ENCODE measurements at places on chromosomes 7 and 10.

DNA sequence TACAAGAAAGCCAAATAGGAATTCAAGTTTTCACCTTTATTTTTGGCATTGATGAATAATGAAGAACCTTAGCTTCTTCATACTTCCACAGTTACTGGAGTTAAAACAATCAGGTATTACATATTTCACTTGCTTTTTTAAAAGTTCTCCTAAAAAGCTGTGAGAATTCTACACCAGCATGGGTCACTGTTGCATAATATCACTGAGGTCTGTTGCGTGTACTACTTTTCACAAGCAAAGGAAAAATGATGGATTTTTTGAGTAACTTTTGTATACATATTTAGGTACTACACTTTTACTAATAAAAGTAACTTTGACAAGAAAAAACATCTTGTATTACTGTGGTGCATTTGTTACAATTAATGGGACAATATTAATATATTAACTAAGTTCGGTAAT is 15.2 kb downstream of the FAM24B start:
- DNase-seq: no peak

- no peak for DNase-seq
Measured at GRCh38 chr7:29486191-29486700, 77.4 kb upstream of the PRR15 start.

DNA sequence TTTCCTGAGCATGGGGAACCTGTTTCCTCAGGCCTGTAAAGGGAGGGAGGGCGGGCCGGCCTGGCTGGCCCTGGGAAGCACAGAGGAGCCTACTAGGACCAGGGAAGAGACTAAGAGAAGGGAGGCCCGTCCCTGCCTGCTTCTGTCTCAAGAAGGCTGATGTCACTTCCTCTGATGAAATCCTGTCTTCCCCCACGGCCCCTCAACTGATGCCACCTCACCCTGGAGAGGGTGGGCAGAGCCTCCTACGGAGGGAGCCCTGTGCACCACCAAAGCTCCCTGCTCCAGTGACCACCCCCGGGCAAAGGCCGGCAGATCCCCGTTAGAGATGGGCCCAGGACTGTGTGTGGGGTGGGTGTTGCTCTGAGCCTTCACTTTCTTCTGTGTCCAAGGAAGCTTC is 1.0 kb upstream of the PILRA start:
- no peak for DNase-seq

GRCh38 chr10:132627666-132628531 is 90.3 kb downstream of the INPP5A start:
- peak; percentile 7 for DNase-seq

DNA sequence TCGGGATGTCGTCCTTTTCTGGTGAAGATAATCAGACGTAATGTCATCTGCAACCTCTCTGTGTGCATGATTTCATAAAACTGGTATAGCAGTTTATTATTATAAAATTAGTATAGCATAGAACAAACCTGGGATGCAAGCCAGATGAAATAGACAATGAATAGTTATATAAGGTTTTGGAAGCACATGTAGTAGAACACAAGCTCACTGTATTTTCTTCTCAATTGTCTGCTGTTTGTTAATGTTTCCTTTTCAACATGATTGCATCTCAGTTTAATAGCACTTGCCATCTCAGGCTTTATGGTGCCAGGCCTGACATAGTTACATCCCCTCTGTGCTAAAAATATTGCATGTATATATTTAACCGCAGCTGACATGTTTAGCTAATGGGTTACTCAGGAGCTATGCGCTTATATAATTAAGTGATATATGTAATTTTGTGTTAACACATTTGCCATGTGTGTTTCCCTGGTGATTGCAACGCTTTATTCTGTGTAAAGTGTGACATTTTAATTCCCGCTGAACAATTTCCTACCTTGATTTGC is 132.7 kb downstream of the ARID5B start:
- DNase-seq: no peak

DNA sequence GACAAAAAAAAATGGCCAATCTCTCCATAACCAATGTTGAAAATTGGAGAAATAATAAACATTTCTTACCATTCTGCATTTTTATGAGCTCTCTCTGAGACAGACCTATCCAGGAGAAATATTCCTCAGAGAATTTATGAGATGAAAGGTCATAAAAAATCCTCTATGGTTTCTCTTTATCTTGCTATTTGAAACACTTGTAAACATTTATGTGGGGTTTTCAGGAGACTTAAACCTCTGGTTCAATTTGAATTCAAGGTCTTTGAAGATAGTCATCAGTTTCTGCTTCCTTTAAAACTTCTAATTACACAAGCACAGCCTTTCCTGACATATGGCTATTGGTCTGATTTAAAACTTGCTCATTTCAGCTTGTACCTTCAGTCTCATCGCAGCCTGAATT is 78.5 kb upstream of the APBB1IP start:
- DNase-seq: no peak

- DNase-seq: no peak
Measured at GRCh38 chr7:17640730-17641377, 299.4 kb downstream of the SNX13 start.

DNA sequence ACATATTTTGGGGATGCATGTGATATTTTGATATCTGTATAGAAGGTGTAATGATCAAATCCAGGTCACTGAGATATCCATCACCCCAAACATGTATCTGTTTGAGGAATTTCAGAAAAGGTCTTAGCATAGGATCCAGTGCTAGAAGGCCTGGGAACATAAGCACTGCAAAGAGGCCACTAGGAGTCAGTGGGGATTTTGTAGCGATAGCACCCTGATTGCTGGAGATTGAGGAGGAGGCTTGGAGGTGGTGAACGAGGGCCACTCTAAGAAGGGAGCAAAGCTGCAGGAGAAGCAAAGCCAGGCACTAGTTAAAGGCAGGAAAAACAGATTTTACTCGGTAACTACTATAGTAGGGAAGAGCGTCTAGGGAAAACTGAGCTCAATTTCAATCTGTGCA is 324.0 kb downstream of the LHFPL3 start:
- no peak for DNase-seq

GRCh38 chr10:4285121-4285520 is 500.1 kb upstream of the KLF6 start:
- DNase-seq: no peak

- no peak for DNase-seq
Measured at GRCh38 chr7:158120316-158120715, 467.3 kb downstream of the PTPRN2 start.

GRCh38 chr7:47634273-47634672 is 52.4 kb upstream of the TNS3 start:
- no peak for DNase-seq

DNA sequence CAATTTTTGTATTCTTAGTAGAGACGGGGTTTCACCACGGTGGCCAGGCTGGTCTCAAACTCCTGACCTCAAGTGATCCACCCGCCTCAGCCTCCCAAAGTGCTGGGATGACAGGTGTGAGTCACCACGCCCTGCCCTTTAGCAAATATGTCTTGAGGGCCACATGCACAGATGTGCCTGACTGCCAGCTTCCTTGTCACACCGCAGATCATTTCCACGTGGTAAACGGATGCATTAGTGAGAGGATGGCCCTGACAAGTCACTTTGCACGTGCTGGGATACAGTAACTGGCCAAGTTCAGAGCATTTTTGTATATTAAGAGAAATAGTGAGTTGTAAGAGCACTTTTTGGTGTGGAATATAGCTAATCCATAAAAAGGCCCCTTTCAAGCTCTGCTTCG is 44.3 kb upstream of the FAM180A start:
- DNase-seq: no peak

GRCh38 chr7:96962221-96962885 is 43.0 kb upstream of the DLX6 start:
- DNase-seq: no peak

- DNase-seq: no peak
Measured at GRCh38 chr7:115479448-115479847, 551.1 kb downstream of the TFEC start.

GRCh38 chr10:132183046-132183445 is 3.7 kb upstream of the DPYSL4 start:
- no peak for DNase-seq

GRCh38 chr7:128214463-128214862 is 26.6 kb upstream of the LEP start:
- no peak for DNase-seq

- DNase-seq: peak; percentile 66
Measured at GRCh38 chr7:43535810-43536585, 46.9 kb upstream of the STK17A start.

- DNase-seq: peak; percentile 90
Measured at GRCh38 chr10:24901686-24902399, 50.6 kb downstream of the PRTFDC1 start.

DNA sequence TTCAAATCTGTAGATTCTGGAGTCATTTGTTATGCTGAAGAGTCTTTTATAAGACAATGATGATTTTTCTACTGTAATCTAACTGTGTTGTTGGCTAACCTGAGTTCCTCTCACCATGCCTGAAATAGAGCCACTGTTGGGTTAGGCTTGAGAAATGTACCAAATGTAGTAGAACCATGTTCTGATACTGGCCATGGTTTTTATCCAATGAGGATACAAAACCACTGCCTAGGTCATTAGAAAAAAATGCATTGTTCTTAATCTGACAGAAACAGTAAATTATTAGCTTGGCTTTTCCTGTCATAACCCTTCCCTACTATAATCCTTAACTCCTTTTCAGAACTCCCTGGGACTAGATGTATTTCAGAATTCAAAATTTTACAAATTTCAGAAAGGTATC is 86.6 kb downstream of the RAPGEF5 start:
- no peak for DNase-seq

DNA sequence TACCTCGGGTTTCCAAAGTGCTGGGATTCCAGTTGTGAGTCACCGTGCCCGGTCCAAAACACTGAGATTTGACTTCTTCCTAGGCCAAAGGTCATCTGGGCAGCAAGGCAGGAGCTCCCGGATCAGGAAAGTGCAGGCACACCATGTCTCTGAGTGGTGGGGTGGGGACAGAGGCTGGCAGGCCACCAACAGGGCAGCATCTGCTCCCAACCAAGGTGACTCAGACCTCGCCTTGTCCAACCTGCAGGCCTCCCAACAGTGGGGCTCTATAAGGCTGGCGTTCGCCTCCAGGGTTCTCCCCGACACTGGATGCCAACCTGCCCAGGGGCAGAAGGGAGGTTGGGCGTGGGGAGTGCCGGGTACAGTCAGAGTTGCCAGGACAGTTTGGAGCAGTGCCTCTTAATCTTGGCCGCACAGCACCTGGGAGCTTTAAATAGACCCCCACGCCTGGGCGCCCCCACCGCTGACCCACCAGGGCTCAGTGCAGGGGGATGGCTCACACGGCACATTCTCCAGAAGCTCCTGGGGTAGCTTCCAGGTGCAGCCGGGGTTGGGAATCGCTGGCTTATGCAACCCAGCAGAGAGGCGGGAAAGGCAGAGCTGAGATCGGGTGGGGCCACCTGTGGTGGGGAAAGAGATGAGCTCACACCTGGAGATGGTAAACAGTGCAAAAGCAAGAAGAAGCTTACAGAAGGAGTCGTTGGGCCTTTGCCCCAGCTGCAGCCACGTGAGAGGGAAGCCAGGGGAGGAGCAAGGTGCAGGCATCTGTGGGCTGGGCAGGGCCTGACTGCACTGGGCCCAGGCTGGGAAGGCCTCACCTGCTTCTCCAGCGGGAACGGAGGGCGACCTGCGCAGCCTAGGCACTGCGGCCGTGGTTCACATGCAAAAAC is 10.9 kb downstream of the CALML5 start:
- DNase-seq: no peak

DNA sequence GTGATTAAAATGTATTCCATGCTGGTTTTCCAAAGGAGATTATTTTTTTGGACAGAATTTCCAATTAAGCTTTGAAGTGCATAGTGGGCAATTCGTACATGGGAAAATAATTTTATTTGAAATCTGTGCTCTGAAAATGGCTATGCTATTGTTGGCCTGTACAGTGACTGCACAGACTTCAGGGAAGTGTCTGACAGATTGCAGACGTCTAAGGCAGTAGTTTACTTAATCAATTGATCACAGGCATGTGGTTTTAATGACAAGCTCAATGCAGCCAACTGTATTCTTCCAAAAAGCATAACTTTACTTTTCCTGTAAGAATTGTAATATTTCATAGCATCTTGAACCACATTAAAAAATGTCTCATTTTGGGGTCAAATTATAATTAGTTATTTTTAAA is 102.0 kb downstream of the SEMA3C start:
- no peak for DNase-seq

GRCh38 chr7:5589819-5590595 is 166.4 kb upstream of the TNRC18 start:
- DNase-seq: no peak

- no peak for DNase-seq
Measured at GRCh38 chr7:121282129-121282528, 46.7 kb upstream of the WNT16 start.

DNA sequence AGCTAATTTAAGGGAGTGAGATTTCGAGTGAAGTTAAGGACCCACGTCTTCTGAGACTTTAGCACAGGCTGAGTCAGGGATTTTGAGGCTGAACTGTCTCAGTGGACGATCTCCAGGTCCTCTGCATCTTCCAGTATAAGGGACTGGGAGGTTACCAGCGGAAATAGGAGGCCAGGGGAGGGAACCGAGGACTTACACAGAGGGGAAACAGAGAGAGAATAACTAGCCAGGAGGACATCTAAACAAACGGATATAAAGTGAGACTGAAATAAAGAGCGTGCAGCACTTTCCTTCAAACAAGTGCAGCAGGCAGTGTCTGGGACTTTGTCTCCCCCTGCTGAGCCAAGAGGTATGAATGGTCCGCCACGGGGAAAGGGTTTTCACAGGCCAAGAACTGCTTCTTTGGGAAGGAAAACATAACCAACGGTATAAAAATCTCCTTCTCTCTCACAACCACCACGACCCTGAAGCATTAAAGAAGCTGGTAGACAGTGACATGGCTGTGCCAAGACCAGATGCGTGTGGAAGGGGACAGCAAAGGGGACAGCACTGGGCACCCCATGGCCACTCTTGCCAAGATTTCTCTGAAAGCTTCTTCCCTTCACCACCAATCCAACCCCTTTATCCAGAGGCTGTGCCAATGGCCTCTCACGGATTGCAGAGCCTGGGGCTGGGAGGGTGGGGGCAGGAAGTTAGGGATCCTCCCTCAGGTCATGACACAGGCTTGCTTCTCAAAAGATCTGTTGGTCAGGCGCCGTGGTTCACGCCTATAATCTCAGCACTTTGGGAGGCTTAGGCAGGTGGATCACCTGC is 72.0 kb downstream of the SLC37A3 start:
- DNase-seq: peak; percentile 27

- peak; percentile 16 for DNase-seq
Measured at GRCh38 chr7:81887098-81888090, 117.5 kb upstream of the HGF start.

DNA sequence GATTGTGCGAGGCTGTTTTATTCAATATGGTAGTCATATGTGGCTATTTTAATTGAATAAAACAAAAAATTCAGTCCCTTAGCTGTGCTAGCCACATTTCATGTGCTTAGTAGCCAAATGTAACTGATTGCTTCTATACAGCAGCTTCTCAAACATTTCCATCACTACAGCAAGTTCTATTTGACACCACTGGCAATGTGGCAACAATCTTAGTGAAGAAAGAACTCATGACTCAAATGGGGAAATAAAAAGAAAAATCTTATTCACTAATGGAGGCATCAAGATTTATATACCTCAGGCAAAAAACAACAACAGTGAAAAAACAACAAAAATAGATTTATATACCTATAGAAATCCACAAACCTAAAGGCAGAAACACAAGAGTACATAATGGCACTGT is 17.9 kb downstream of the SEM1 start:
- DNase-seq: no peak
